Fibroblast of skin of left quadriceps (primary cell): ENCODE measurements at places on chromosomes 12 and 14.
A peak's percentile ranks its signal among the peaks of the same experiment; 100 is the strongest.

DNA sequence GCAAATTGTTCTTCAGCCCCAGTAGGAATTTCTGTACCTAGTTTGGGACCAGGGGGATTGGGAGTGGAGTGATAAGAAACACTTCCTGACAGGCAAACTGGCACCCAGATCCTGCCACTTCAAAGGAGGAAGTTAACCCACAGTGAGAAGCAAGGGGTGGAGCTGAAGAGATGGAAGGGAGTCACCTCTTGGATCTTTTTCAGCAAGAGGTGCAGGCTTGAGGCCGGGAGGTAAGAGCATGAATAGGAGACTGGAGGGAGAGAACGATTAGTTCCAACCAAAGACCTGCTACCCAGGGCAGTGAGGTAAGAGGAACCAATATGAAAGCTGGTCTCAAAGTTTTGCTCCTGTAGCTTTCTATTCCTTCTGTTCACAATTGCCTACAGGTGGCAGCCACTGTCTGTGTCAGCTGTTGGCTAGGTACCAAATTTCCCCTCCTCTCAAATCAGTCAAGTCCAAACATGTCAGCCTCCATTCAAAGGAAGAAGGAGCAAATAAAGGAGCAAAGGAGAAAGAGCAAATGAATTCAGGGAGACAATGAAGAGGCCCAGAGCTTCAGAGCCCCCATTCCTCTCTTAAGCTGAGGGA, 14.9 kb upstream of the TAC3 start:
- DNase-seq = no peak

DNA sequence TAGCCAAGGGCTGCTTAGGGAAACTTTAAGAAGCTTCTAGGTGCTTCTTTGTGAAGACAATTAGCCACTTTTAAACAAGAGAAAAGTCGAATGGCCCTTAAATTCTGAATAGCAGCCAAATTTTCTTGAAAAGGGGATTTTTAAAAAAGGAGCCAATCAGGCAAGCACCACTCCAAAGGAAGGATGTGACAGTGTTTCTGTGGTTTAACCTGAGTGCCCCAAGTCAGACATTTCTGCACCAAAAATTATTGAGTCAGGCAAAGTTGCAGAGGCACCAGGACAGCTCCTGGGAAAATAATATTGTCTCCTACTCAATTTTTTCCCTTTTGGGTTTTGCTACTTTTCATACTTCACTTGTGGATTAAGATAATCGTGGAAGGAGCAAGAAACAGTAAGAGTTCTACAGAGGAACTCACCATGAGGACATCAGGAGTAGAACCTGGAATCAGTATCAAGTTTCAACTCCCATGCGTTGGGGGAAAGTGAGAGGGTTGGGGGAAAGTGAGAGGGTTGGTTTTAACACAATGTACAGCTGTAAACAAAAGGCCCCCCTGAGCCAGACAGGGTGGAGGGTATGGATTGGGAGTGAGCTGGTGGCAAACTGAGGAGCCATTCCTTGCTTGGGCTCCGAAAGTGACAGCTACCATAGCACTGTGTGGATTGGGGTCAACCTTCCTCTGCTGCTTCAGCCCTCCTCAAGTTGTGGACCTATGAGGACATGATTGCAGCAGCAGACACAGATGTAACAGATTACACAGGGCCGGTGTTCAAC, 90.8 kb downstream of the SLC38A1 start:
- no peak for DNase-seq

DNA sequence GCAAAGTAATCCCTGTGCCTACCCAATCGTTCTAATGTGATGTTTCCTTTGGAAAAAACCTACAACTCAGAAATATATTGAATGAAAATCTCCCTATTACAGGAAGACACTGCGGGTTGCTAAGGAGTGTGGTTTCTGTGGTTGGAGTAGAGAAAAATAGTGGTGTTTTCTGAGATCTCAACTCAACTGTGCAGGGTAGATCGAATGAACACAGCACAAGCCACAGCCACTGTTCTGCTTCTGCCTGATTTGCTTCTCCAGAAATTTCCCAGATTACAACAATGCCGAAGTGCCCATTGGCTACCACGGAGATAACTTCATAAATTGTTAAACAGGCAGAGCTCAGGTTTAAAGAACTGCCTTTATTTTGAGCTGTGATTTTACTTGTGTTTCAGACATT, 480.4 kb downstream of the DIO2 start:
- no peak for DNase-seq

DNA sequence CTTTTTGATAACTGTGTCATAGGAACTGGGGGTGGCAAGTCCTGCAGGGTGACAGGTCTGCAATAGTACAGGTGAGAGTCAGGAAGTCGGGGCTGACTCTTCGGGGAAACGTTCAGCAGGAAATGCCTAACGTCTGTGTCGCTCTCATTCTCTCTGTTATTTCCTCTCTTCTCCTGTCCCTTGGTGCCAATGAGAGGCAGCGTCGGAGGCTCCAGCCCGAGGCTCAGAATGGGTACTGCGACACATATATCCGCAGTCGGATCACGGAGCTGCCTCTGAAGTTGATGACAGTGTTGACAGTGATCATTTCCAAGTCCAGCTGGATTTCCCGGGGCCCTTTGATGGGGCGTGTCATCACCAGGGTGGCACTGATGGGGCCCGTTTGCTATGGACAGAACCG, 2.7 kb upstream of the TC2N start:
- DNase-seq = no peak

DNA sequence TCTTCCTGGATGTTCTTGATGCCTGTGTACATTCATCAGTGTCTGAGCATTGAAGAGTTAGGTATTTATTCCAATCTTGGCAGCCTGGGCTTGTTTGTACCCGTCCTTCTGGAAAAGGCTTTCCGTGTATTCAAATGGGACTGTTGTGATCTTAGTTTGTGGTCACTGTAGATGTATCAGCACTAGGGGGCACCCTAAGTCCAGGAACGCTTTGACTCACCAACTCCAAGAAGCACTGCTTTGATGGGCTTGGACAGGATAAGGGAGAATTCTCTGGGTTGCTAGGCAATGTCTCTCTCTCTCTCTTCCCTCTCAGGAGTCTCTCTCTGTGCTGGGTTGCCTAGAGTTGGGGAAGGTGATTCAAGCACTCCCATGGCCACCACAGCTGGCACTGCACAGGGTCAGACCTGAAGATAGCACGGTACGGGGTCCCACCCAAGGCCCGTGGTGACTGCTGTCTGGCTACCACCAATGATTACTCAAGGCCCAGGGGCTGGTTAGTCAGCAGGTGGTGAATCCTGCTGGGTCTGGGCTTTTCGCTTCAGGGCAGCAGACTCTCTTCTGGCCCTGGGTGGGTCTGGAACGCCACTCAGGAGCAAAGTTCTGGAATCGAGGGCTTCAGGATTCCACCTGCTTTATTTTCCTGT, 211.1 kb upstream of the RGS6 start:
- DNase-seq = peak; percentile 62

- DNase-seq = no peak
Observed at GRCh38 chr12:26539131-26539530, 293.9 kb downstream of the ITPR2 start.

GRCh38 chr12:48980953-48981756, 3.0 kb downstream of the WNT1 start:
- no peak for DNase-seq

GRCh38 chr12:87119713-87120112, 863.5 kb upstream of the MGAT4C start:
- no peak for DNase-seq

- peak; percentile 23 for DNase-seq
Observed at GRCh38 chr12:118120579-118121363, 15.2 kb upstream of the PEBP1 start.

- no peak for DNase-seq
Observed at GRCh38 chr14:63510538-63510937, 32.6 kb downstream of the PPP2R5E start.

DNA sequence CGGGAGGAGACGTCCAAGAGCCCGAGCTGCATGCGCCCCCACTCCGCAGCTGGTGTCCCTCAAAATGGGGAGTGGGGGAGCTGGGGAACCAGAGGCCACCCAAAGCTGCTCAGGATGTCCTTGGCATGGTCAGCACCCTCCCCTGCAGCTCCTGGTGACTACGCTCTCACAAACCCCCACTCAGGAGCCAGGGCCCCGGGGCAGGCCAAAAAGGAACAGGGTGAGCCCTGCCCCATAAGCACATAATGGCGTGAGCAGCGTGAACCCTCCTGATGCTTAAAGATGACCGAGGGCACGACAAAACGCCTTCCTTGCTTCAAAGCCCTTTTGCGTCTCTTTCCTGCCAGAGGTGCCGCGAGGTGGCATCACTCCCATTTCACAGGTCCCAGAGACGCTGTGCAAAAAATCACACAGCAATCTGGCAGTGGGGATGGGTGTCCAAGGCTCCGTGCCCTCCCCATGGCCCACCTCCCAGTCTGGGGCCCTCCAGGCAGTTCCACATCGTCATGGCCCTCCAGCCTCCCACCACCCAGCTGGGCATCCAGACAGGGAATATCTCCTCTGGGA, 13.5 kb downstream of the NCOR2 start:
- DNase-seq = no peak

- no peak for DNase-seq
Observed at GRCh38 chr14:70821584-70822529, 12.5 kb upstream of the MAP3K9 start.

DNA sequence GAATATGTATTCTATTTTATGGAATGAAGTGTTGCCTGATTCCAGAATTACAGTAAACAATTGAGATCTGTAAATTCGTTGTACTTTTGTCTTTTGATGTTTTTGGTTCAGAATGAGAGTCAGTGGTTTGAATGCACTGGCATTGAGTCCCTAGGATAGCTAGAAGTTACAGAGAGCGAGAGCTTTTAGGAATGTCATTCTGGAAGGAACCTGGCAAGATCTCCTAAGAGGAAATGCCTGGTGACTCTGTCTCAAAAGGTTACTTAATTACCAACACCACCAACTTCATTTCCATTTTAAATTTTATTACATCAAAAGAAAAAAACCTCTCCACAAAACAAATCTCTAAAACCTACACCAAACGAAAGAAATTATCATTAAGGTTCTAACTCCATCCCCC, 6.0 kb upstream of the CEBPE start:
- no peak for DNase-seq

DNA sequence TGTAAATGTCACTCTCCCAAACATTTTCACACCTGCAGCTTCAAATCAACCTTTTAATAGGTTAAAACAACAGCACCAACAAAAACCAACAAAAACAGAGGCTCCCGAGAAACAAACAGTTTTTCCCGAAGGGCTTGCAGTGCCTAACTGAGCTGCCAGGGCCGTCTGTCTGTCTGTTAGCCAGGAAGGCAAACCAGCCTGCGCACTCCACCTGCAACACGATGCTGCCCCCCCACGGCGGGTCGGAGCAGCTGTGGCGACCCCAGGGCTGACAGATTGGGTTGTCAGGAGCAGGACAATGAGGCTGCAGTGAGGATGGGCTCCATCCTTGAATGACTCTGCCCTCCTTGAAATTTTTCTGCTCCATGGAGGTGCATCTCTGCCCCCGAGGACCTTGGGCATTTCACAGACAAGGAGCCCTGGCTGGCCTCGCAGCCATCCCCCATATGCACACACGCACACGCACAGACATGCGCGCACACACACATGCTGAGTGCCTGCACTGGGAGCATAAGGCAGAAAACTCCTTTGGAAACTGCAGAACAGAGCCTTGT, 2.6 kb downstream of the RTL1 start:
- DNase-seq = no peak

GRCh38 chr12:121787063-121788025, 6.1 kb downstream of the RHOF start:
- DNase-seq = no peak

GRCh38 chr12:15834575-15834974, 45.4 kb upstream of the EPS8 start:
- no peak for DNase-seq

DNA sequence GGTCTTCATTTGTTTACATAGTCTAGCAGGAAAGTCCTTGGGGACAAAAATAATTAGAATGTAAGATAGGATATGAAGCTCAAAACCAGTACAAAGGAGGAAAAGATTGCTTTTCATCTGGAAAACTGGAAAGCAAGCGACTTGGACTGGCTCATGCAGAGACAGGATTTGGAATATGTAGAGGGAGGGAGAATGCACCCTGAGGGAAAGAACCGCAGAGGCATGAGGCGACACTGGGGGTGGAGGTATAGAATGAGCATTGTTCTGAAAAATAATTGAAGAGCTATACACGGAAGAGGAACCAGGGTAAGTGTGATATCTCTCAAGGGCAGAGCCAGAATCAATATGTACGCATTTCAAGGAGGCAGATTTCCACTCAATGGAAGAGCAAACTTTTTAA, 85.5 kb downstream of the PLEKHG3 start:
- DNase-seq = no peak

DNA sequence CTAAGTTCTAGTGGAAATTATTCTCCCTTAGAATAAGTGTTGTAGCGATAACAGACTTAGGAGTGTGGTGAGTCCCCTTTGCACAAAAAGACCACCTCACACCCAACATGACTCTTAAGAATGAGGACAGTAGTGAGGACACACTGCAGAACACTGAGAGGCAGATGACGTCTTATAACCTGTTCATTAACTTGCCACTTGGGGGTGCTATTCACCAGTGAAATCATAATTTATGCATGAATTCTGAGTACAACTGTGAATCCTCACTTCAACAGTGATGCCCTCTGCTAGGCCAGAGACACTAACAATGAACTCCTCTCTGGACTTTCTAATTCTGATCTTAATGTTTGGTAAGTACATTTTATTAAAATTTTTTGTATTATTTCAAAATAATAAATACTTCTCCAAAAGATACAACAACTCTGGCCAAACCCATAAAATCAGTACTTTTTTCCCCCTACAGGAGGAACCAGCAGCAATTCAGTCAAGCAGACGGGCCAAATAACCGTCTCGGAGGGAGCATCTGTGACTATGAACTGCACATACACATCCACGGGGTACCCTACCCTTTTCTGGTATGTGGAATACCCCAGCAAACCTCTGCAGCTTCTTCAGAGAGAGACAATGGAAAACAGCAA, 274.7 kb downstream of the DAD1 start:
- DNase-seq = no peak

DNA sequence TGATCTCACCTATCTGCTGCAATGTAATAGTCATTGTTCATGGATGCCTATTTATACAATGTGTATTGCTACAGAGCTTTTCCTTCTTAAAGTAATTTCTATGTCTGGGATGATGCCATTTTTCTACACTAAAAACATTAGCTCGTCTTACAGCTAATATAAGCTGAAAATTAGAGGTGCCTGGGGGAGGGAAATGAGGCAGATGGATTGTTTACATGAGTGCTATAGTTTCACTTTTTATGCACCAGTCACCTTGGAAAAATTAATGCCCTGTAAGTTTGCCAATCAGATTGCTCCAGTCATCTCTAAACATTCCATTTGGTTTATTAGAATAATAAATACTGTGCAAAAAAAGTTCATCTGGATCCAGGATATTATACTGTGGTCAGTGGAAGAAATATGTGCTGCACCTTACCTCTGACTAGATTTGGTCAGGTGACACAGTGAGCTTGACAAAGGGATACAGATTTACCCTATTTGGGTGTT, 436.2 kb downstream of the RAD51B start:
- no peak for DNase-seq

GRCh38 chr12:102232446-102232845, 34.8 kb upstream of the PMCH start:
- peak; percentile 18 for DNase-seq
